ENCODE measurements at places on chromosomes 11 and 22.
A peak's percentile ranks its signal among the peaks of the same experiment; 100 is the strongest.

- DNase-seq: peak; percentile 21
Measured at GRCh38 chr22:39170825-39171622, 18.5 kb upstream of the CBX7 start.

- no peak for DNase-seq
Measured at GRCh38 chr22:19890502-19891316, 36.0 kb upstream of the GNB1L start.

- no peak for DNase-seq
Measured at GRCh38 chr11:55172734-55173415, 89.1 kb upstream of the TRIM48 start.

DNA sequence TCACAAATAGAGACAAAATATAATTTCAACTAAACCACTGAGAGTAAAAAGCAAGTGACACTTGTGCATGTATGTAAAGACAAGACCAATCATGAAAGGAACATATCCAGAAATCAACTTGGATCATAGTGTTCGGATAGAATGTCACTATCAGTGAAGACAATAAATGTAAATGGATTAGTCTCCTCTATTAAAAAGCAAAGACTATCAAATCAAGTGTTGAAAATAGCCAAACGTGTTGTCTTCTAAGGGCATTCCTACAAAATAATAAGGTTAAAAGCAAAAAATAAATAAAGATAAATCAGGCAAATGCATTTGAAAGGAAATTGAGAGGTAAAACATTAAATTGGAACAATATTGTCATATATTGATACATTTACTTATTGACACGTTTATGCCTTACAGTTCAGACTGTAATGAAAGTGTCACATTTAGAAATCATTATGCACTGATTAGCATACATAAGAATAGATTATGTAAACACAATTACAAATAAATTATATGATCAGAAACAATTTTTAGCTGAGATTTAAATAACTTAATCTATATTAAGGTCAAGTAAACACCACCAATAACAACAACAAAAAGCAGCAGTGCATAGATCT lies 1100.1 kb downstream of the BRD1 start:
- DNase-seq: no peak

- DNase-seq: no peak
Measured at GRCh38 chr11:15484398-15484797, 369.7 kb downstream of the INSC start.

GRCh38 chr22:27336151-27337090 lies 465.1 kb downstream of the MN1 start:
- DNase-seq: no peak

All from NCI-H2227 treated with DMSO at 0.1 percent for 48 hours (cell line).